ENCODE measurements at places on chromosomes 4 and X.

DNA sequence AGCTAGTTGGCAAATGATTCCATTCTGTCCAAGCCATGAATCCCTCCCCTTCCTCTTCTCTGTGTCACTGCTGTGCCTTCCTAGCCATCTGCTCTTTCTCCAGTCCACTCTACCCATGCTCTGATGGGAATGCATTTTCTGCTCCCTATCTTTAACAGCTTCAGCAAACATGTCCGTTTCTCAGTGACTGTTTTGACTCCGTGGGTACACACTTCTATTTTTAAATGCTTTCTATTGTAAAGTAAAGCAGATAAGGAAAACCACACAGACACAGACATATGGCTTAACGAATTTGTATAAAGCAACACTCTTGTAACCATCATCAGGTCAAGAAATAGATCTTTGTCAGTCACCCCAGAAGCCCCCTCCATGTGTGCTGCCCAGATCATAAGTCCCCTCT, 72.4 kb upstream of the KLHL13 start:
- no peak for DNase-seq

GRCh38 chr4:18321956-18322530, 300.5 kb upstream of the LCORL start:
- no peak for DNase-seq

GRCh38 chrX:78124307-78124706, 15.1 kb downstream of the TAF9B start:
- no peak for DNase-seq

GRCh38 chr4:122966201-122966600, 43.8 kb upstream of the NUDT6 start:
- no peak for DNase-seq

Data from stimulated activated CD8-positive, alpha-beta memory T cell treated with anti-CD3 and anti-CD28 coated beads, Interleukin-7, amount 100 ng/mL, for 4 hours (primary cell).